ENCODE measurements at places on chromosomes 3 and 15.

- DNase-seq, result peak; percentile 81
These were observed 12.8 kb downstream of the HEMK1 start for GRCh38 chr3:50582083-50582482.

GRCh38 chr3:41460736-41461135, 261.4 kb downstream of the CTNNB1 start:
- no peak for DNase-seq

DNA sequence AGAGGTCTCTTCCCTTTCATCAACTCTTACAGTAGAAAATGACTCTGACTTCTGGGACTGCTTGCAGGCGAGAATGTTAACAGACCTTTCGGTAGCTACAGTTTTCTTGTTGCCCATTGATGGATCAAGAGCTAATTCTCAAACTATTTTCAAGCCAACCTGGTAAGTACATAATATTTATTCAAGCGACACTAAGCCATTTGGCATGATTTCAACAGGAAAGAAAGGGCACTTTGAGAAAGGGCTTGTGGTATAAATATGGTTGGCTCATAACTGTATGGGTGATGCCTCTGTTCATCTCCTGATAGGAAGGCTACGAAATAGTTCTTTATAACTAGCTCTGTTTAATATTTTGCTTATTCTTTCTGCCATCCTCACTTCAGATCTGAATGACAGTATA, 196.2 kb upstream of the CNTN4 start:
- DNase-seq, result no peak

GRCh38 chr3:4686619-4687018, 193.5 kb downstream of the ITPR1 start:
- DNase-seq, result no peak

DNA sequence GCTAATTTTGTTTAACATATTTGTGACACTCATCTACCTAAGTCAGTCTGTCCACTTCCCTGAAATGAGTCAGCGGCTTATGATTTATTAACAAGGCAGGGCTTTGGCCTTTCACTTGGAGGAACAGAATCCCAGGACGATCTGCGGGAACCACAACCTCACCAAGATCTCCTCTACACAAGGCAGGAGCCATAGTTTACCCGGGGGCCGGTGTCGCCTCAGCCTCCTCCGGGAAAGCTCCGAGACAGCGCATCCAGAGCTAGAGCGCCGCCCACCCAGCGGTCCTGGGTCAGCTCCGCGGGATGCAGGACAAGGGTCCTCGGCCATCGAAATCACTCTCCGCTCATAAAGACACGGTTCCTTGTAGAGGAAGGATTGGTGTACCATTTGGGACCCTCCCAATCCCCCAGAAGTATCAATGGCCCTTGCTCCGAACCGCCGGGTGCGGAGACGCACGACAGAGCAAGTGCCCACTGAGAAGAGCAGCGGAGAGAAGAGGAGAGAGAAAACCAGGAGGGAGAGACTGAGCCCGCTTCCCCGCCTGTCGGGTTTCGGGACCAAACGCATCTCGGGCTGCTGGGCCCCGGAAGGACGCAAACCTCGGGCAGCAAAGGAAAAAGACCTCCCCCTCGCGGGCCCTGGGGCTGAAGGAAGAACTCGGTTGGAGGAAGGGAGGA, 13.1 kb upstream of the ALCAM start:
- DNase-seq, result peak; percentile 25

- DNase-seq, result no peak
These were observed 18.8 kb upstream of the PLXND1 start for GRCh38 chr3:129625072-129625874.

DNA sequence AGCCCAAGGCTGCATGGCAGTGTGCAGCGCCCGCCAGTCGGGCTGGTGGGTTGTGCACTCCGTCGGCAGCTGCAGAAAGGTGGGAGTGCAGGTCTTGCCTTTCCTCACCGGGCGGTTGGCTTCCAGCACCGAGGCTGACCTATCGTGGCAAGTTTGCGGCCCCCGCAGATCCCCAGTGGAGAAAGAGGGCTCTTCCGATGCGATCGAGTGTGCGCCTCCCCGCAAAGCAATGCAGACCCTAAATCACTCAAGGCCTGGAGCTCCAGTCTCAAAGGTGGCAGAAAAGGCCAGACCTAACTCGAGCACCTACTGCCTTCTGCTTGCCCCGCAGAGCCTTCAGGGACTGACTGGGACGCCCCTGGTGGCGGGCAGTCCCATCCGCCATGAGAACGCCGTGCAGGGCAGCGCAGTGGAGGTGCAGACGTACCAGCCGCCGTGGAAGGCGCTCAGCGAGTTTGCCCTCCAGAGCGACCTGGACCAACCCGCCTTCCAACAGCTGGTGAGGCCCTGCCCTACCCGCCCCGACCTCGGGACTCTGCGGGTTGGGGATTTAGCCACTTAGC, 4.3 kb downstream of the ISL2 start:
- DNase-seq, result no peak

- no peak for DNase-seq
These were observed 9.8 kb upstream of the MUC4 start for GRCh38 chr3:195821403-195822130.

- no peak for DNase-seq
These were observed 742 bp downstream of the PLA2G4F start for GRCh38 chr15:42155546-42156242.

DNA sequence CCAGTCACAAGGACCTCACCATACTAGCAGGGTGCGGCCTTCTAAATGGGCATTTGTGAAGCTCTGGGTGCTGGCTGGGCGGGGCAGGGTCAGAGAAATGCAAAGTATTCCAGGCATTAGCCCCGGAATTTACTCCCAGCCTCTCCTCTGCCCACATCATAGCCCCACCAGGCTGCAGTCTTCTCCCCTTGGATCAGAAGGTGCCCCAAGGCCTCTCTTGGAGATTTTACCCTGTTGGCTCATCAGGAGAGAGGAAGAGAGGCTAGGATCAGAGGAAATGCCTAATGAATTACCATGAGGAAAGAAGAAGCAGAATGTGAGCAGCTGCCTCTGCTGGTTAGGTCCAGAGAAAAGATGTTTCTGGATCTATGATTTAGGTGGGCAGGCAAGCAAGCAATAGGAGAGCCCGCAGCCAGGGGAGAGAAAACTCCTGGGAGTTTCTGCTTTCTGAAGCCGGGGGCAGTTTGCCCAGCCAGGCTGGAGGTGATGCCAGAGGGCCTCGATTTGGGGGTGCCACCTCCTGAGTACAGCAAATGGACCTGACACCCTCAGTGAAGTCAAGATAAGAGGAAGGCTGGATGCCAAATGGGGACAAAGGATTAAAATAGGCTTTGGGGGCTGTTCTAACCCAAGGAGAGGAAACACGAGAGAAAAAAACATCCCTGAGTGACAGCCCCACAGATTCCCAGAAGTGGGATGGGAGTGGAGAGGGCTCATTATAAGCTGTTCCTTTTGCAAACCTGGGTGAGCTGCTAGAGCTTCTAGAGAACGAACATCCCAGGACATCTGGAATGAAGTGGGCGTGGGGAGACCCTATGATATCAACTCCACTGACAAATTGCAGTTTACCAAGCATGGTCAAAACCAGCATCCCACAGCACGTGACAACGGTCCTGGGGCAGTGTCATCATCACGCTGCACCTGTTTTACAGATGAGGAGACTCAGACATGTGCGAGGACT, 65.4 kb downstream of the BDH1 start:
- no peak for DNase-seq

- no peak for DNase-seq
These were observed 452 bp upstream of the SV2B start for GRCh38 chr15:91099616-91099994.

DNA sequence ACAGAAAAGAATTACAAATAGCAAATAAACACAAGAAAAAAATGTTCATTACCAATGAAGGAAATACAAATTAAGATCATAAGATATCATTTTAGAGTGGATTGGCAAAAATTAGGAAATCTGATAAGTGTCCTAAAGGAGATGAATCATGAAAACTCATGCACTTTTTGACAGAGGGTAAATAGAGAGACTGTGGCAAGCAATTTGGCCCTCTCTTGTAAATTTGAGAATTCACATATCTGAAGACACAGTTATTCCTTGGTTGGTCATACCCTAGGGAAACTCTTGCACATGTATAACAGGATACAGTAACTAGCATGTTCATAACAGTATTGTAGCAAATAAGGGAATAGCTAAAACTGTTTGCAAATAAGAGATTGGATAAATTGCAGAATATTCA, 246.0 kb upstream of the GADL1 start:
- no peak for DNase-seq

GRCh38 chr3:18232317-18232716, 192.8 kb downstream of the SATB1 start:
- no peak for DNase-seq

DNA sequence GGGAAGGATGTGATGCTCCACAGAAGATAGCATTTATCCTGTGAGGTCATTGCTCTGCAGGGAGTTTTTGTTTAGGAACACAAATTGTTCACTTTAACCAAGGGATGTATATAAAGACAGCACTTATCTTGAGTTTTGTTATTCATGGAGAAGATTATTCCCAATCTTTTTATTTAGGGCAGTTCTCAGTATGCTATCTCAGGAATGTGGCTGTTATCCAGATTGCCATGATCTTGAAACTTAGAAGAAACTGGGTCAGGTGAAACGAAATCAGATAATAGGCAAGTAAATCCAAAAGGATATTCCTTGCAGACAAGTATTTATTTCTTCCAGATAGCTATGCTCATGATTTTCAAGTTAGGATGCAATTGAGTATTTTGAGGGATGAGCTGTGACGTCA, 19.3 kb upstream of the TMEM42 start:
- no peak for DNase-seq

DNA sequence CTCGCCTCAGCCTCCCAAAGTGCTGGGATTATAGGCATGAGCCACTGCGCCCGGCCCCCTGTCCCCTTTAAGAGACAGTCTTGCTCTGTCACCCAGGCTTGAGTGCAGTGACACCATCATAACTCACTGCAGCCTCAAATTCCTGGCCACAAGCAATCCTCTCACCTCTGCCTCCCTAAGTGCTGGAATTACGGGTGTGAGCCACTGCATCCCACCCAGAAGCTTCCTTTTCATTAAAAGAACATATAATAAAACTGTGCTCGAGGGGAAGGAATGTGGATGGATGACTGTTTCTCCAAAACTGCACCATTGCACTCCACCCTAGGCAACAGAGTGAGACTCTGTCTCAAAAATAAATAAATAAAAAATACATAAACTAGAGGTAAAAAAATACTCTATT, 70.1 kb downstream of the NCEH1 start:
- no peak for DNase-seq

- no peak for DNase-seq
These were observed 21.8 kb upstream of the ANPEP start for GRCh38 chr15:89836267-89837133.

DNA sequence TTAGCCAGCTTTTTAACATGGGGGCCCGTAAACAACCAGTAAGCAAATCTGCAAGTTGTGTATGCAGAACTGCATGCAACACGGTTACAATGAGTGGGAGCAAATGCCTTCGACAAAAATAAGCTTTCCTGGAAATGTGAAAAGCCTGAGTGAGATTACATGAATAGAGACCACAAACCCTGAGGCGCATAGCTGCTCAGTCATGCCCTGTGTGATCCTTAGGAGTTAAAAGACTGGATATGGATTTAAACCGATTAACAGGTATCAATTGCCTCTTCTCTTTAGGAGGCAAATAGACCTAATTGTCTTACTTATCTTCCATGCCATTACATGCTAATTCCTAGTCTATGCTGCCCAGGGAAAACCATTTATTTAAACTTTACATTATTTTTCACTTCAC, 810.3 kb downstream of the ROBO1 start:
- DNase-seq, result no peak

GRCh38 chr15:75090388-75090734, 67.0 kb downstream of the PPCDC start:
- DNase-seq, result no peak

GRCh38 chr3:63438826-63439371, 160.8 kb downstream of the SYNPR start:
- DNase-seq, result no peak

GRCh38 chr15:48647962-48648361, 2.5 kb upstream of the FBN1 start:
- DNase-seq, result no peak

DNA sequence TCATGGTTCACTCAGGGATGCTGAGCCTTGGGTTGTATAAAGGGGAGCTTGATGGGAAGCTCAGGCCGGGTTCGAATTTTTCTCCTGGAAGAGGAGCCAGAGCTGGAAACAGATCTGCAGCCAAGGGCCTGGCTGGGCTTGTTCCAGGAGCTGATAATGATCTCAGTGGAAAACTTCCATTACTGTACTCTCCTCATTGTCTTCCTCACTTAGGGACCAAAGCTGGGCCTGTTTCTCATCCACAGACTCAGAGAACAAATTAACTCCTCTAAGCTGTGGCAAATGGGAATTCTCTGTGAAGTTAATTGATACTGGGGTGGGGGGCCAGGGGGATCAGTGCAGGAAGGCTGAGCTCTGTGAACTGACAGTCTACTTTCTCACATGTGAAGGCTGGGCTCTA, 92.0 kb downstream of the PRICKLE2 start:
- no peak for DNase-seq

- no peak for DNase-seq
These were observed 21.9 kb upstream of the CP start for GRCh38 chr3:149243540-149243939.

DNA sequence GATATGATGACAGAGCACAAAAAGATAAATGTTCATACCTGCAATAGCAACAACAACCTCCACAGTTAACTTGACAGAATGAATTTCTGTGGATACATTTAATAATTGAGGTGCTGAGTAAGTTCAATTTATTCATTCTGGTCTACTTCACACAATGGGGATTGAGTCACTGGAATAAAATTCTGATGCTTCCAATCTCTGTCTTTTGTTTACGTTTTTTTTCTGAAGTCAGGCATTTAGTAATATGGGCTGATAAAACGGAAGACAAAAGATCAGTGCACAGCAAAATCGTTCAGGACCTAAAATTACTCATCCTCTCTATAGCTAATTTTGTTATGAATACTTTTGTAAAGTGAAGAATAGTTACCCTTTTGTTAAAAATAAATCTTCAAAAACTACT, 565.9 kb upstream of the CCDC54 start:
- no peak for DNase-seq

- DNase-seq, result no peak
These were observed 656.8 kb upstream of the NECTIN3 start for GRCh38 chr3:110414855-110415254.

DNA sequence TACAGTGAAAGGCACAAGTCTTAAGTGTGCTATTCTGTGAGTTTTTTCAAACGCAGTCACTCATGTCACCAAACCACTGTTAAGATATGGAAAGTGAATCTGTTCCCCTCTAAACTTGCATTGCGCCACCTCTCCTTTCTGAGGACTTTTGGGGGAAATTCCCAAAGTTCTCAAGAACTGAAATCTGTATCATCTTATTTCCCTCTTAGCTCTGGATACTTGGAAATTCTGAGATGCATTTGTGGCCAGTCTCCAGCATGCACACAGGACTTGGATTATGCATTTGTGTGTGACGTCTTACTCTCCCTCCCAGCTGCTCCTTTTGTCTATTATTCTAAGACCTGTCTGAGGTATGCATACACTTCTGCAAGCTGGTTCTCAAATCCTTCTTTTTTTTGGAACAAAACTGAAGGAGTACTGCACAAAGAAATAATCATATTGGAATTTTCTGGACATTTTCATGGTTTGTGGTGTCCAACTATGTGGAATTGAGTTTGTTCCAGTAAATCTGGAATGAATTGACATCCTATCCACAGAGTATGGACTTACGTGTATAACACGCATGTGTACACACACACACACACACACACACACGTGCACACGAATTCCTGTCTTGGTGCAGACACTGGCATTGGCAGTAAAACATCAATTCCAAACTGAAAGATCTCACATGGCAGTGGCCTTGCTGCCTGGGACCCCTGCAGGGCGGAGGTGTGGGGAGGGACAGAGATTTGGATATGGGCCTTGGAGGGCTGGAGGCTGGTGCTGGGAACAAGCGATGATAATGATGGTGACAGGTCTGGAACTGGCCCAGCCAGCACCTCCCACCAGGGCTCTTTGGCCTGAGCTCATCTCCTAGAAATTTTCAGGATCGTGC, 8.2 kb upstream of the LCTL start:
- no peak for DNase-seq
